ENCODE measurements at places on chromosomes 4 and X.
A peak's percentile ranks its signal among the peaks of the same experiment; 100 is the strongest.

GRCh38 chr4:48367016-48367415 is 25.7 kb downstream of the SLAIN2 start:
- H3K4me1 ChIP-seq, result peaks cover 8% of the 10 kb centered on the region
- H3K36me3 ChIP-seq, result peaks cover 9% of the 10 kb centered on the region
- no peak overlapping the region for H3K27ac ChIP-seq
- H3K4me3 ChIP-seq, result no peak overlapping the region
- no peaks in the 10 kb centered on the region for H3K27me3 ChIP-seq

DNA sequence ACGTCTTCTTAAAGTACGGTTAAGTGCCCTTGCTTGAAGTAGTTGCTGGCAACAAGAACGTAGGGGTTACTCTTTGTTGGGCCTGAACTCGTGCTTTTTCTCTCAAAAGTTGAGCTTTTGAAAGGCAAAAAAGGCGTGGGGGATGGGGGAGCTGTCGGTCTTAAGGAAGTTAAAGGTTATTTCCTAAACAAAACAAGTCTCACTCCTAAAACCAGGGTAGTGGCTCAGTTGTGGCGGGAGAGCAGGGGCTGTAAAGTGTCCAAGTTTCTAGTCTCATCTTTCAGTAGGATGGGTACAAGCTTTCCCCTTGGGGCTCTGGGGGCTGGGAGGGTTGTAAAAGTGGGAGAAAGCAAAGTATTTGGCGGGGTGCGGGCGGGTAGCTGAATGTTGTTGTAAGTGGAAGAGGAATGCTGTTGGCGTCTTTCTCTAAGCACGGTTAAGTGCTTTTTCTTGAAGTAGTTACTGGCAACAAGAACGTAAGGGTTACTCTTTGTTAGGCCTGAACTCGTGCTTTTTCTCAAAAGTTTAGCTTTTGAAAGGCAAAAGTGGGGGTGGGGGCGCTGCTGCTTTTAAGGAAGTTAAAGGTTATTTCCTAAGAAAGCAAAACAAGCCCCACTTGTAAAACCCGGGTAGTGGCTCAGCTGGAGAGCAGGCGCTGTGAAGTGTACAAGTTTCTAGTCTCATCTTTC is 904 bp upstream of the WDR1 start:
- peak overlapping the region; percentile 99 for H3K27ac ChIP-seq
- peaks cover 63% of the 10 kb centered on the region for H3K4me1 ChIP-seq
- peaks cover 38% of the 10 kb centered on the region for H3K36me3 ChIP-seq
- no peaks in the 10 kb centered on the region for H3K27me3 ChIP-seq
- DNase-seq, result no peak
- peak overlapping the region; percentile 92 for H3K4me3 ChIP-seq

DNA sequence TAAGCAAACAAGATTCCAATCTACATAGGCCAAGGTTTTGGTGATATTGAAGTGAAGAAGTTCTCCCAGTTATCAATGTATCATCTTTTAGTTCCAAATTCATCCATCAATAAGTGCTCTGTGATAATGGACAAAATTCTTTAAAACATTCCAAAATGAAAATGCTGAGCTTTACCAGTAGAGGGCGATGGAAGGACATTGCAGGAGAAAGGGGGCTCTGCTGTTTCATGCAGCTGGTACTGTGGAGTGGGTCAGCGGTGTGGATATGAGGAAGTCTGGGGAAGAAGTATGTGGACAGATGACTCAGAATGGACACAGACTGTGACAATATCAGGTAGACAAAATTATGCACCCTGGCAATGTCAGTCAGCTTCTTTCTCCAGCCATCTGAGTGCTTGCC is 46.6 kb upstream of the HS6ST2 start:
- no peaks in the 10 kb centered on the region for H3K36me3 ChIP-seq
- DNase-seq, result no peak
- no peaks in the 10 kb centered on the region for H3K4me1 ChIP-seq
- no peaks in the 10 kb centered on the region for H3K27me3 ChIP-seq

DNA sequence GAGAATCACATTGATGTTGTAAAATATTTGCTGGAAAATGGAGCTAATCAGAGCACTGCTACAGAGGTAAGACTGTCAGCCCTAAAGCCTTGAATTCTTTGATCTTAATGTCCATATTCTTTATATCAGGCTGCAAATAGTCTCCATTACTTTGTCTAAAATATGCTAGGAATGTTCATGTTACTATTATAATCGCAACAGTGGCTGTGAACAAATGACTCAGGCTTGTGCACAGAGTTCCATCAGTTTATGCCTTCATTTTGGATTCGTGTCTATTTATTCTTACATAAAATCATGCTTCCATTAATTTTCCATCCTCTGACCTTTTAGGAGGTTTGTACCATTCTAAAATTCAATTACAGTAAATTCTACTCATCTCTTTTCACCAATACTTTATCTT is 182.7 kb downstream of the ANK2 start:
- no peak overlapping the region for H3K27ac ChIP-seq
- no peaks in the 10 kb centered on the region for H3K36me3 ChIP-seq
- H3K4me1 ChIP-seq, result no peaks in the 10 kb centered on the region
- no peaks in the 10 kb centered on the region for H3K27me3 ChIP-seq

DNA sequence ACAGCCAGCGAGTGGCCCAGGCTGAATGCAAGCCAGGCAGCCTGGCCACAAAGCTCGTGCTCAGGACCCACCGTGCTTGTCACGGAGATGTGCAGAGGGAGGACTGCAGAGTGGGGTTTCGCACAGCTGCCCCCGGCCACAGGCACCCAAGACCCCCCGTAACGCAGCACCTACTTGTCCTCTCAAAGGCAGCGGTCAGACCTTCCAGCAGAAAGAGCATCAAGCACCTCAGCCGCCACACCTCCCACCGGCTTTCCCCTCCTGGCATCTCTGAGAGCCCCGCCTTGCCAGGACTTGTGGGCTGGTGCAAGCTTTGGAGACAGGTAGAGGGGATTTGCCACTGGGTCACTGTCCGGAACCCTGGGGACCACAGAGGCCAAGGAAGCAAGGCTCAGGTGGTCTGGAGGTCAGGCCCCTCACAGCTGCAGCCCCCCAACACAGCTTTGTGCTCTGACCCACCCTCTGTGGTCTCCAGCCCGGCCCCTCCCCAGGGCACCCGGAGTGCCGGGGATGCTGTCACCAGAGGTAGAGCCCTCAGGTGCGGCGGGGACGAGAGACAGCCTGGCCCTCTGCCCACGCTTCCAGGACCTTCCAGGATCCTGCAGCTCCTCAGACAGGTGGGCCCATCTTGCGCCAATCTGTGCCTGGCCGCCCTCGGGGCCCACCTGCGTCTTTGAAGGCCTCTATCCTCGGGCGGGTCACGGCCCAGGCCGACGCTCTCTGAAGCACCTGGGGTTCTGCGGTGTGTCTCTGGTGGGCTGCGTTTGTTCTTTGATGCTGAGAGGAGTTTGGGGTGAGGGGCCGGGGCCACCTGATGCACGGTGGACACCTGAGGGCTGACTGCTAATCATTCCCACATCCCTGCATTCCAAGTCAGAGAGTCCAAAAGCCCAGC is 34.4 kb upstream of the HMX1 start:
- no peak overlapping the region for H3K27ac ChIP-seq
- H3K36me3 ChIP-seq, result no peaks in the 10 kb centered on the region
- H3K27me3 ChIP-seq, result no peaks in the 10 kb centered on the region
- H3K4me1 ChIP-seq, result no peaks in the 10 kb centered on the region
- no peak for DNase-seq

GRCh38 chr4:110638089-110638746 is 15.3 kb upstream of the PITX2 start:
- no peak for DNase-seq
- H3K4me3 ChIP-seq, result no peak overlapping the region
- H3K27ac ChIP-seq, result no peak overlapping the region
- H3K4me1 ChIP-seq, result no peaks in the 10 kb centered on the region
- H3K36me3 ChIP-seq, result peaks cover 9% of the 10 kb centered on the region
- H3K27me3 ChIP-seq, result peaks cover 78% of the 10 kb centered on the region

DNA sequence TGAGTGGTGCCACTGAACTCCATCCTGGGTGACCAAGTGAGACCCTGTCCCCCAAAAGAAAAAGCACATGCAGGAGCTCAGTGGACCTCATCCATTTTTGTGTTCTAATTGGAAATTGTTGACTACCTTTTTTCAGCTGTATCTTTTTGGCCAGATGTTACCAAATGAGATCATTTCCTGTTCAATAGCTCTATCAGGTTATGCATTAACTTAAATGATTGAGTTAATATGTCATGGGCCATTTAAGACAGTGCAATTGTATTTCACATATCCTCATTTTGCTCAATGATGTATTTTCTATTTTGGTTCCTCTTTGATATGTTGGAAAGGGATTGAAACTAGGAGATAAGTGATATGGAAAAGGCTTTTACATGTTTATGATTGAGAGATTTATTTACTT is 26.2 kb upstream of the RHOH start:
- no peak for DNase-seq
- H3K27me3 ChIP-seq, result no peaks in the 10 kb centered on the region
- peaks cover 32% of the 10 kb centered on the region for H3K4me1 ChIP-seq
- H3K27ac ChIP-seq, result no peak overlapping the region
- H3K36me3 ChIP-seq, result peaks cover 18% of the 10 kb centered on the region
- no peak overlapping the region for H3K4me3 ChIP-seq

DNA sequence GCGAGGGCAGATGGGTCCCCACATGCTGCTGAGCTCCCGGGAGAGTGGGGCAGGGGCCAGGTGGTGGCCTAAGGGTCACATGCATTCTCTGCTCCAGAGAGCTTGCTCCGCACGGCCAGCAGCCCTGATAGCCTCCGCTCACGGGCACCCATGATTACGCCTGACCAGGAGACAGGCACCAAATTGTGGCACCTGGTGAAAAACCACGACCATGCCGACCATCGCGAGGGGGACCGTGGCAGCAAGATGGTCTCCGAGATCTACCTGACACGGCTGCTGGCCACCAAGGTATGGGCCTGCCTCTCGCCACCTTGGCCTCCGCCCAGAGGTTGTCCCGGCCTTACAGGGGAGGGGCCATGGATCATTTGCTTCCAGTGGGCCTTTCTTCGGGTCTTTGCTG is 9.2 kb downstream of the LAGE3 start:
- H3K4me3 ChIP-seq, result no peak overlapping the region
- no peaks in the 10 kb centered on the region for H3K4me1 ChIP-seq
- H3K27me3 ChIP-seq, result no peaks in the 10 kb centered on the region
- DNase-seq, result no peak
- no peak overlapping the region for H3K27ac ChIP-seq

DNA sequence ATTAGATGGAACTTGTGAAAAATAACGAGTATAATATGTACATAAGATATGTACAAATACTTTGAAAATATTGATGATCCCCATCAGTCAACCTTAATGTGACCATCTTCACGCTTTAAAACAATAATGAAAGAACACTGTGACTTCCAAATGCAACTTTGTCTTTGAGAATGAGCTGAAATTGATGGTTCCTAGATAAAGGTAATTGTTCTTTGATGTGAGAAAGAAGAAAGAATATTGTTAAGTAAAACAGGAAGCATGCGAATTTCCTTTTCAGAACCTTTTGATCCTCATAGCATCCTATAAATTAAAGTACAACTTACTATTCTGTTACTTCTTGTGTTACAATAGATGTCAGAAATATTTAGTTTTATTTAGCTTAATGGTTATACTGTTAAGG is 22.2 kb downstream of the IL2 start:
- no peak overlapping the region for H3K4me3 ChIP-seq
- no peaks in the 10 kb centered on the region for H3K36me3 ChIP-seq
- H3K27ac ChIP-seq, result no peak overlapping the region
- peaks cover 8% of the 10 kb centered on the region for H3K4me1 ChIP-seq

- peaks cover 3% of the 10 kb centered on the region for H3K27me3 ChIP-seq
- peaks cover 27% of the 10 kb centered on the region for H3K4me1 ChIP-seq
- no peak overlapping the region for H3K27ac ChIP-seq
- DNase-seq, result peak; percentile 64
- no peak overlapping the region for H3K4me3 ChIP-seq
Measured at GRCh38 chrX:39814391-39814790, 283.4 kb downstream of the BCOR start.

GRCh38 chr4:42570221-42570620 is 86.7 kb downstream of the ATP8A1 start:
- no peak overlapping the region for H3K4me3 ChIP-seq
- no peaks in the 10 kb centered on the region for H3K4me1 ChIP-seq
- no peaks in the 10 kb centered on the region for H3K27me3 ChIP-seq
- DNase-seq, result no peak

DNA sequence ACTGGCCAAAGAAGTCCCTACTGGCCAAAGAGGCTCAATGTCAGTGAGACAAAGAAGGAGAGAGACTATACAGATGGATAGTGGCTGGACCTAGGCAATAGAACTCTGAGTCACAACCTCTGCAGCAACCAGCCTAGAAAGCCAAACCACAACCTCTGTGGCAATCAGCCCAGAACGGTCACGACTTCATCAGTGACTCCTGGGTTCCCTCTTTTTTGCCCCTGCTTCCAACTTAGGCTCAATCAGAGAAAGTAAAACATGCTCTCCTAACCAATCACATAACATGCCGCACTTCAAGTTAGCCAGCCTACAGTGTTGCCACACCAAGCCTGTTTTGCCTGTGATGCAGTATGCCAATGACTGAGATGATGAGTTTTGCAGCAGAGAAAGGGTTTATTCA is 203.4 kb downstream of the ANAPC10 start:
- no peaks in the 10 kb centered on the region for H3K4me1 ChIP-seq
- no peak for DNase-seq
- H3K27me3 ChIP-seq, result peaks cover 4% of the 10 kb centered on the region
- H3K36me3 ChIP-seq, result no peaks in the 10 kb centered on the region
- H3K27ac ChIP-seq, result no peak overlapping the region

DNA sequence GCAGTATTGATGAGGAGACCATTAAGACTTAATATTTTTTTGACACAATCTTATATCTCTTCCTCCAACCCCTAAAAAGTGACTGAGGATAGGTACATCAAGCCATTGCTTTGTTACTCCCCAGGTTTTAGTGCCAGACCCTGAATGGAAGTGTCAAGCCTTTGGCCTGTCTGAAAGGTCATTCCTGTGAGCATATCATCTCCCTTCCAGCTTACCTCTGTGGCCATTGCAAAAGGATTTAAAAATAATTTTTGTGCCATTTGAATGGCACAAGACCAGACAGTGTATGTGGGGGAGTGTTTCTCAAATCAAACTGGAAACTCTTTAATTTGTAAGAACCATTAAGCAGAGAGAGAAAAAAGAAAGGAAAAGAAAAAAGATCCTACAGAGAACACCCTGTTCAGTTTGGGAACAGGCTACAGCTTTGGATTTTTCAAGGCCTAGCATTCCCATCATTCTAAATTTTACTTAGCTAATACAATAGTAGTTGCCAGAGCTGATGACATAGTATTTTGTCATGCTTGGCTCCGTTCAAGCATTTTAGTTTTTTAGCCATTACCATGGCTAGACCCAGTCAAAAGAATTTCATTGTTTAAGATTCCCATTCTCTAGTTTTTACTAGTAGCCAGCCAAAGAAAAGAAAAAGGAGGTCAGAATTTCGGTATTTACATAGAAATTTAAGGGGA is 49.6 kb downstream of the HPF1 start:
- H3K27me3 ChIP-seq, result no peaks in the 10 kb centered on the region
- no peak overlapping the region for H3K27ac ChIP-seq
- H3K4me1 ChIP-seq, result no peaks in the 10 kb centered on the region

DNA sequence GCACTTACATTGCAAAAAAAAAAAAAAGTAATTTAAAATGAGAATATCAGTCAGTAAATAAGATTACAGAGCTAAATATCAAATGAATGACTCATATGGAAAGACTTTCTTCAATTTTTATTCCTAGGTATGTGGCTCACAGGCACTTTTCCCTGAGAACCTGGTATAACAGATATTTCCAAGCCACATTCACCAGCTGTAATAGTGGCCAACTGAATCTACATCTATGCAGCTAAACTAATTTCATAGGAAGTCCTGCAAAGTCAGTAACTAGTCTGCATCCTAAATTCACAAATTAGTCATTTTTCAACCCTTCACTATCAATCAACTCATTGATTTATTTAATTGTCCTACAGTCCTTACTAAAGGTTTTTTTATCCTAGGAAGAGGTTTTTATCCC is 5.6 kb downstream of the PDE5A start:
- H3K4me3 ChIP-seq, result no peak overlapping the region
- H3K27me3 ChIP-seq, result peaks cover 22% of the 10 kb centered on the region
- no peak overlapping the region for H3K27ac ChIP-seq
- DNase-seq, result no peak
- no peaks in the 10 kb centered on the region for H3K36me3 ChIP-seq
- H3K4me1 ChIP-seq, result peaks cover 15% of the 10 kb centered on the region

All from activated CD8-positive, alpha-beta T cell treated with anti-CD3 and anti-CD28 coated beads, Interleukin-2, amount 10 ng/mL, durations not matched to agents 7 days and 5 days (primary cell).